ENCODE measurements at places on chromosomes 5 and 9. TPM values are rescaled to one million over a fixed set of nuclear protein-coding genes. Genes with fewer than 3 reads are reported as not detected.

- no peak for DNase-seq
Observed at GRCh38 chr9:5438301-5439162, 807 bp upstream of the PLGRKT start.

DNA sequence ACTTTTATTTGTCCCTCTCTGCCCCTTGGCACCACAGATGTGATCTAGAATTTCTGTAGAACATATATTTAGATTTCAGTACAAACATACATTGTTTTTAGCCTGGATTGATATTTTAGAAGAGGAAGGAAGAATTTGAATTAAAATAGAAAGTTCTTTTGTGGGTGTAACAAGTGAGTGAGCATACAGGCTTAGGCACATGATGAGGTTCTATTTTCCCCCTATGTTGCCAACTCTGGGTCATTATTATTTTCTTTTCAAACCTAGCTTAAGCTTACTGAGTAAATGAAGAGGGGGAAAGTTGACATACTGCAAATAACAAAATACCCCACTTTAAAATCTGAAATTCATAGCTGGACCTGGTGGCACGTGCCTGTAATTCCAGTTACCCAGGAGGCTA is 102.9 kb downstream of the GCNT1 start:
- no peak for DNase-seq

DNA sequence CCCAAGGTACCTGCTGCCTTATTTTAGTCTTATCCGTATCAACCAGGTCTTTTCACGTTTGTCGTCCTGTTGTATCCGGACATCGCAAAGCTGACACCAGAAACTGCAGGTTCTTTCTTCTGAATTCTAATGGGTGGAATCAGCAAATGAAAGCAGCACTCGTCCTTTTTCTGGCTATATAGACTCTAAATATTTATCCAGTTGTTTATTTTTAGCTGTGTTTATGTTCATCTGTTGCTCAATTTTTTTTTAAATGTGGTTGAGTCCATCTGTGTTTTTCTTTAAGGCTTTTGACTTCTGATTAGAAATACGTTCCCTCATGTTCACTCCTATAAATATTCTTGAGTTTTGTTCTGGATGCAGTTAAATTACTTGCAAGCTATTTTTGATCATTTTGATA is 831.7 kb downstream of the MTRR start:
- no peak for DNase-seq

GRXCR2 gene
- total RNA-seq = not detected
